Lower lobe of right lung (tissue), 2 donors: ENCODE measurements at places on chromosomes 11 and 22.
A peak's percentile ranks its signal among the peaks of the same experiment; 100 is the strongest.

DNA sequence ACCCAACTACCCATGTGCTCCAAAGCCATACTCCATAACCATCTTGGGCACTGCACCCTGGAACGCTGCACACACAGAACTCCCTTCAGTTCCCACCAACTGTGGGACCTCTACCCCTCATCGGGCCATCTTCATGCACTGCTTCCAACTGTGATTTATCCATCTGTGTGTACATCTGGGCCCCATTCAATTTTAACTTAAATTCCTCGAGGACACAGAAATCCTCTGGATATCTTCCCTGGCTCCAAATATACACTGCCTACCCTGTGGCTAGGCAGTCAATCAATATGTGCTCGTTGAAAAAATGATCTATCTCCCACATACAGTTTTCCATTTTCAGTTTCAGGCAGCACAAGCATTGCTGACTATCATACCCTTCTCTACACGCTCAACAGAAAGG, 4.9 kb downstream of the FEZ1 start:
- DNase-seq: no peak

GRCh38 chr11:75271730-75272129, 31.2 kb downstream of the TPBGL start:
- no peak for DNase-seq

- no peak for DNase-seq
These were observed 21.8 kb downstream of the CLMP start for GRCh38 chr11:123173040-123173855.

DNA sequence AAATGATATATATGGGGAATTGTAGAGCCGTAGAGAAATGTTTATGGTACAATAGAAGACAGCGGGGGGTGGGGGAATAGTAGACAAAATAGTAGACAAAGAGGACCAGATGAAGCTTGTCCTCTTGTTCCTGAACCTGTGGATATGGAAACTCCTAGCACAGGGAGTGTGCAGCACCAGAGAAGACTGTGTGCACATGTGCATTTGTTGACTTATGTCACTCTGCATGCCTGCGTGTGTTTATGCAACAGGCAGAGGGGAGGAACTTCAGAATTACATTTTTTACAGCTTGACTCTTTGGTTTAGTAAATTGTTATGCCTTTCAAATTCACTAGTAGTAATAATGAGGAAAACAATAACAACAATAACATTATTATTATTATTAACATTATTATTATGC, 36.0 kb downstream of the TENM4 start:
- DNase-seq: no peak

DNA sequence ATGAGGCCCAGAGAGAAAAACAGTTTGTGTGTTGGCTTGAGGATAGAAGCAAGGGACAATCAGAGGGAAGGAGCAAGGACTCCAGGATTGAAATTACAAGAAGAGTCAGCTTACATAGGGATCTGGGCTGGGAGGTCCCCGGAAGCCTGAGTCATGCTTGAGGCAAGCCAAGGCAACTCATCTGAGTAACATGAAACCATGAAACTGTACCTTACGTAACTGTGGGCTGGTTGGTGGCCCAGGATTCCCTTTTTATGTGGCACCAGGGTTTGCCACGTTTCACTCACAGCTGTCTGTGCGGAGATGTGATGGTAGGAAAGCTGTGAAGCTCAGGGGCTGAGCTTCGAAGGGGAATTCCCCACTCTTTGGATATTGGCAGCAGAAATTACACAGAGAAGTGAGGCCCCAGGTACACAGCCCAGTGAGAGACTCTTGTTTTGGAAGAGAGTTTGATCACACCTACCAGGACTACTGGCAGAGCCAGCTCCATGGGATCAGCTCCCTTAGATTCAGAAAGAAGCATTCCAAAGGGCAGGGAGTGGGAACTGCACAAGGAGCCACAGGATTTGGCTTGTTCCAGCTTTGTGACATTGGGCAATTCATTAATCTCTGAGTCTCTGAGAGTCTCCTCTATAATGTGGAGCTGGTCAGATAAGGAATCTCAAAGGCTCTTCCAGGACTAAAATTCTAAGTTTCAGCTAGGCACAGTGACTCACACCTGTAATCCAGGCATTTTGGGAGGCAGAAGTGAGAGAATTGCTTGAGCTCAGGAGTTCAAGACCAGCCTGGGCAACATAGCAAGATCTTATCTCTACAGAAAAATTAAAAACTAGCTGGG, 7.8 kb downstream of the SLC5A1 start:
- no peak for DNase-seq

GRCh38 chr11:94938095-94939055, 35.0 kb downstream of the CWC15 start:
- DNase-seq: peak; percentile 57

DNA sequence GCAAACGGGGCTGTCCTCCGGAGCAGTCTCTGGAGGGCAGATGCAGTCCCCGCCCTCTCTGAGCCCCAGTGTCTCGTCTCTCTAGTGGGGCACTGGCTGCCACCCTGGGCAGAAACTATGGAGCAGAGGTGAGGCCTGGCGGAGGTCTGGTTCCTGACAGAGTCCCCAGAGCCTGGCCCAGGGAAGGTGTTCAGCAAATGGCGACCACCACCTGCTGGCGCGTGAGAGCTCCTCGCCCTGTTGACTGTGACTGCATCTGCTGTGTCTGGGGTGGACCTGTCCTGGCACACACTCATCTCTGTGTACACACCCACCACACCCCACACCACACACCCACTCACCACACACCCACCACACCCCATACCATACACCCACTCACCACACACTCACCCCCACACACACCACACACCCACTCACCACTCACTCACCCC, 18.3 kb upstream of the TTLL12 start:
- DNase-seq: peak; percentile 39
